Neural progenitor cell (in vitro differentiated cells): ENCODE measurements at places on chromosomes 6 and 20.

GRCh38 chr6:13655700-13656099 lies 40.6 kb downstream of the NOL7 start:
- no peak for DNase-seq

DNA sequence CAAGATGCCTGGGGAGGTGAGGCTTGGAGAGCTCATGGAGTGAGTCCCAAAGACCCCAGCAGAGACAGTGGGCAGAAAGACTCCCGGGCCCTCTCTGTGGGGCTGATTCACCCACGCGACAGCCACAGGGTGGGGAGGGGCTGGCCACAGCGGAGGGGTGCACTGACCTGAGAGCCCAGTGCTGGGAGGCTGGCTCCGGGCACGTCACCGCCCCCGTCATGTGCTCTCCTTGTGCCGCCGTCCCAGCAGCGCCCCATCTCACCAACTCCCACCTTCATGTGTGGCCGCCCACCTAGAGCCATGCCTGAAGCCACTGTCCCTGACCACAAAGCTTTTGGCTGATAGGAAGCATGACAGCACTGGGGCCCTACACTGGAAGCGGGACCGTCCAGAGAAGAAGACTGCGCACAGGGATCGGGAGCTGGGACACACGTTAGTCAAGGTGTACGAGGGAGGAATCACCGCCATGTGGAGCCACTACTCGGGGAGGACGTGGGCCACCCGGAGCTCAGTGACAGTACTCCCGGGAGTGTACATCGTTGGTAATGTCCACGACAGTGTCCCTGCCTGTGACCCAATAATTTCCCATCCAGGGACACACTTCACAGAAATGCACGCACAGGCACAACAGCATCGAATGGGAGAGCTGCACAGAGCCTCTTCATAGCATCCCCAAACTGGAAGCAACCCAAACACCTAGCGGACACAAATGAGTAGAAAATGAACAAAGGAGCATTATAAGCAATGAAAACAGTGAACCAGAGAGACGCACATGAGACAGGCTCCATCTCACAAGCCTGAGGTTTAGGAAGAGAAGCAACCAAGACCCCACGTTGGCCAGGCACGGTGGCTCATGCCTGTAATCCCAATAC lies 28.4 kb upstream of the FOXC1 start:
- no peak for DNase-seq

DNA sequence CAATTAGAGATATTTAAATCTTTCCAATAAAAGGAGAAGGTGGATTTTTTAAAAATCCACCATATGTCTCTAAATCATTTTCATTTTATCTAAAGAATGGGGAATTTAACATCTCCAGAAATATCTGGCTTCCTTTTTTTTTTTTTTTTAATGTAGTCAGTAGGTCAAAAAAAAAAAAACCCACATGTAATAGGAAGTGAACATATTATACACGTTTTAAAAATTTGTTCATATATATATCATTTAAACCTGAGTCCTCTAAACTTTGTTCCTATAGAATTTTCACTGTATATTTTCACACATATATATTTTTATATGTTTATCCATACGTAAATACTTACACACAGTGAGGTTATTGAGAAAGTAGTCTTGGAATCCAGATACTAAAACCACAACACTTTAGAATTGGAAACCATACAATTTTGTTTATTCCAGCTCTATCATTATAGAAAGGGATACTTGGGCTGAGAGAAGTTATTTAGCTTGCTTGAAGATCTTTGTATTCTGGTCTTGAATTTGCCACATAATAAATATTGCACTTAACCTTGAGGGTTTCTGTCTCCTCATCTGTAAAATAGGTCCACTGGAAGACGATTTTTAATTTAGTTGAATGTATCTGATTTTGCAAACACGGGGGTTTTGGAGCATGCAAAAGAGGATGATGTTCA lies 62.1 kb upstream of the ZNF217 start:
- DNase-seq = no peak

DNA sequence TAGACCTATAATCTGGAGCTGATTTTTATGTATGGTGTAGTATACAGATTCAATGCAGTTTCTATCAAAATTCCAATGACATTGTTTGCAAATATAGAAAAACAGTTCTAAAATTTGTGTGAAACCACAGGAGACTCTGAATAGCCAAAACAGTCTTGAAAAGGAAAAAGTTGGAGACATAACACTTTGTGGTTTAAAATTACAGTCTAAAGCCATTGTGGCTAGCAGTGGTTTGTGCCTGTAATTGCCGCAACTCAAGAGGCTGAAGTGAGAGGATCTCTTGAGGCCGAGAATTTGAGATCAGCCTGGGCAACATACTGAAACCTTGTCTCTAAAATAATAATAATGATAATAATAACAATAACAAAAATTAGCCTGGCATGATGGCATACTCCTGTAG lies 213.7 kb downstream of the CDKAL1 start:
- no peak for DNase-seq

DNA sequence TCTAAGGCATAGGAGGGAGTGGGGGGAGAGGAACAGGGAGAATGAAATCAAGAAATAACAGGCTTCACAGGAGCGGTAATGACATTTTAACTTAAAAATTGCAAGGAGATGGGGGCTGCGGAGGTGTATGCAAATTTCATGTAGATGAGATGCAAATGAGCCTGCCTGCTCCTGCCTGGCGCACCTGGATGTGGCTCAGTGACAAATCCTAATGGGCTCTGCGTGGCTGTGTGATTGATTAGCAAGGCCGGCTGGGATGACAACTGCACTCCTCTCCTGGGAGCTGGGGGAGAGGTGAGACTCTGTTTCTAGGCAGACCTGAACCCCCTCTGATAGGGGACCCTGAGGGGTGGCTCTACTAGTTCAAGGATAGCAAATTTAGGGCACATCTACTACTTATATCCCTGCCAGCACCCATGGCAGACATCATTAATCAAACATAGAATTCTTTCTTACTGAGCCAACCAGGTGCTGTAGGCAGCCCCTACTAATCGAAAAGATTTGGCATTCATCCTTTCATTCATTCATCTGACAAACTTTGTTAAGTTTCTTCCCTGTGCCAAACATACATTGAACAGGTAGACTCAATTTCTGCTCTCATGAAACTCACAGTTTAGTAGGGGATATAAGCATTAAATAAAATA lies 38.4 kb upstream of the TGM2 start:
- no peak for DNase-seq

DNA sequence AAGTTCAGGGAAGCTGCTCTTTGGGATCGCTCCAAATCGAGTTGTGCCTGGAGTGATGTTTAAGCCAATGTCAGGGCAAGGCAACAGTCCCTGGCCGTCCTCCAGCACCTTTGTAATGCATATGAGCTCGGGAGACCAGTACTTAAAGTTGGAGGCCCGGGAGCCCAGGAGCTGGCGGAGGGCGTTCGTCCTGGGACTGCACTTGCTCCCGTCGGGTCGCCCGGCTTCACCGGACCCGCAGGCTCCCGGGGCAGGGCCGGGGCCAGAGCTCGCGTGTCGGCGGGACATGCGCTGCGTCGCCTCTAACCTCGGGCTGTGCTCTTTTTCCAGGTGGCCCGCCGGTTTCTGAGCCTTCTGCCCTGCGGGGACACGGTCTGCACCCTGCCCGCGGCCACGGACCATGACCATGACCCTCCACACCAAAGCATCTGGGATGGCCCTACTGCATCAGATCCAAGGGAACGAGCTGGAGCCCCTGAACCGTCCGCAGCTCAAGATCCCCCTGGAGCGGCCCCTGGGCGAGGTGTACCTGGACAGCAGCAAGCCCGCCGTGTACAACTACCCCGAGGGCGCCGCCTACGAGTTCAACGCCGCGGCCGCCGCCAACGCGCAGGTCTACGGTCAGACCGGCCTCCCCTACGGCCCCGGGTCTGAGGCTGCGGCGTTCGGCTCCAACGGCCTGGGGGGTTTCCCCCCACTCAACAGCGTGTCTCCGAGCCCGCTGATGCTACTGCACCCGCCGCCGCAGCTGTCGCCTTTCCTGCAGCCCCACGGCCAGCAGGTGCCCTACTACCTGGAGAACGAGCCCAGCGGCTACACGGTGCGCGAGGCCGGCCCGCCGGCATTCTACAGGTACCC lies at the start of gene ESR1:
Gene ESR1 (plus strand): TSS at position 170 of the 858 bp plus-strand sequence. CDS start 231 bp downstream, at position 401.
- DNase-seq = peak; percentile 56
